Small intestine (tissue), 16 donors: ENCODE measurements at places on chromosomes 5 and 9. TPM values are rescaled to one million over a fixed set of nuclear protein-coding genes. Genes with fewer than 3 reads are reported as not detected.

IL9 gene
- polyA plus RNA-seq: not detected

SPAAR gene
- 0.81 TPM for polyA plus RNA-seq

DPM2 gene
- polyA plus RNA-seq: 46.0 TPM

DNA sequence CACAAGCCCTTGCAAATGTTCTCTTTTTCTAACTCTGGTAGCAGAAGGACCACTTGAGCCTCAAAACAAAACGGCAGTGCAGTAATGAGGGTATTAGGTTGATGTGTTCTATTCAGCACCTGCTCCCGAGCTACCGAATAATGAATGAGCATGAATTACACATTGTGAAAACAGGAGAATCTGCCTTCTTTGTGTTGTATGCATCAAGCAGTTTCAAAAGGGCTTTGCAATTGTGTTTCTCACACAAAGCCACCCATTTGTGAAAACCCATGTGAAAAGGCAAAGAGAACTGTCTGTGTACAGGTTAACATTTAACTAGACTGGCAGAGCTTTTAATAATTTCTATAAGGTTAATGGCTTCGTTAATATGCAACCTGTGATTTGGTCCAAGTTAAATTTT, 97.8 kb downstream of the STK32A start:
- no peak overlapping the region for H3K27ac ChIP-seq
- H3K4me1 ChIP-seq: no peaks in the 10 kb centered on the region
- H3K4me3 ChIP-seq: no peak overlapping the region

LCN15 gene
- 0.46 TPM for polyA plus RNA-seq

DNA sequence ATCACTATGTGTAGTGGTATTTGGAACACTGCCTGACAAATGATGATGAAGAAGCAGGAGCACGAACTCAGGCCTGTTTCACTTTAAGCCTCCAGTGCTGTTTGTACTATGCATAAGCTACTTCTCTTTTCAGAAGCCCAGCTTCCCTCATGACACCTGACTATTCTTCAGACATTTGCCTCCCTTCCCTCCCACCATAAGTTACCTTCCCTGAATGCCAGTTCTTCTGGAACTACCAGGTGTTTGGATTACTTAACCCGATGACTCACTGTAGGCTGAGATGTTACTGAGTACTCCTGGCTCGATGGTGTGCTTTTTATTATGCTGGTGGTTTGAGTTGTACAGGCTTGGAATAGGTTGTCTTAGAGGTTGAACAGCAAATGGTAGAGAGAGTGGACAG, 180.0 kb downstream of the SPATA31D1 start:
- H3K36me3 ChIP-seq: no peaks in the 10 kb centered on the region
- H3K27me3 ChIP-seq: no peaks in the 10 kb centered on the region
- H3K4me1 ChIP-seq: no peaks in the 10 kb centered on the region
- no peak overlapping the region for H3K27ac ChIP-seq
- no peak for DNase-seq
- no peak overlapping the region for H3K4me3 ChIP-seq

GRCh38 chr5:72383280-72383679, 63.1 kb downstream of the PTCD2 start:
- H3K36me3 ChIP-seq: no peaks in the 10 kb centered on the region
- no peaks in the 10 kb centered on the region for H3K27me3 ChIP-seq

PCDHB12 gene
- polyA plus RNA-seq: 0.71 TPM

- no peaks in the 10 kb centered on the region for H3K4me1 ChIP-seq
- H3K27ac ChIP-seq: no peak overlapping the region
- no peaks in the 10 kb centered on the region for H3K36me3 ChIP-seq
- H3K4me3 ChIP-seq: no peak overlapping the region
- H3K27me3 ChIP-seq: no peaks in the 10 kb centered on the region
Measured at GRCh38 chr5:76986825-76987526, 34.1 kb downstream of the CRHBP start.
